ENCODE measurements at places on chromosomes 3 and 15.

- DNase-seq = no peak
Observed at GRCh38 chr3:31533169-31534064, 692 bp downstream of the STT3B start.

DNA sequence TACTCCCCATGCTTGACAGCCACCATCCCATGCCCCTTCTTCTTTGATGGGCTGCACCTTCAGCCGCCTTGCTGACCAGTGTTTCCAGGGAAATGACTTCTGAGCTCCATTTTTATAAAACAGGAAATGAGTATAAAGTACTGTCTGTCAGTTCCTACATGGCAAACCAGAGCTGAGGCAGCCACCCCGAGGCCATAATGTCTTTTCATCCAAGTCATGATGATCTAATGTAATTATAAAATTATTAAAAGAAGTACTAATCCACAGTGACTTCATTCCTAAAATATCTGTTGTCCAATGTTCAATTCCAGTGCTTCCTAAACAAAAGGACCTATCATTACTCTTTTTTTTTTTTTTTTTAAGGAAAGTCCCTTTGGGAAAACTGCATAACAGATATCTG lies 75.2 kb upstream of the HERC1 start:
- no peak for DNase-seq

DNA sequence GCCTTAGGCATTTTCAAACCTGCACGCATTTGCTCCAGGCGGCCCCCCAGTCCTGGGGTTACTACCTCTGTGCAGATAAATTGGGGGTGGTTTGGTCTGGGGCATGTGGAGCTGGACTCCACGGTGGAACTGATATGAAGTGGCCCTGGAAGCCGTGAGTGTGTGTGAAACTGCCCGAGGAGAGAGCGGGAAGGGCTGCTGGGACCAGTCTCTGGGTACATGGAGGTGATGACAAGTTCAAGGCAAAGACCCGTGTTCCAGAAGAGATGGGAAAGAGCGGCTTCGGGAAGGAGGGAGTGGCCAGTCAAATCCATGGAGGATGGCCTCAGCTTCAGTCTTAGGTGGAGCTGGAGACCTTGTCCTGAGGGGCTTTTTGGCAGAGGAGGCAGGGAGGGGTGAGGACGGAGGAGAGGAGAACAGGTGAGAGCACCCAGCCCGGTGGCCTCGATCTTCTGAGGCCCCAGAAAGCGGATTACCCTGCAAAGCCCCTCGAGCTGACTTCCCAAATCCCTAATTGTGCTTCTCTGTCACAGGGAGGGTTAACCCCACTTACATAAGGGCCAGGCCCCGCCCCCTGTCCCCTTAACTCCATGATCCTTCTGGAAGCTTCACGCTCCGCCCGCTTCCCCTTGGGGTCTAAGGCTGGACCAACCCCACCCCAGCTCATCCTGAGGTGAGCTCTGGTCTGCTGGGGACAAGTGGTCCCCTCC lies 1.9 kb upstream of the NR2E3 start:
- no peak for DNase-seq

- DNase-seq = no peak
Observed at GRCh38 chr3:155233213-155233612, 60.3 kb downstream of the STRIT1 start.

GRCh38 chr15:92877416-92877815 lies 22.7 kb upstream of the CHD2 start:
- no peak for DNase-seq

DNA sequence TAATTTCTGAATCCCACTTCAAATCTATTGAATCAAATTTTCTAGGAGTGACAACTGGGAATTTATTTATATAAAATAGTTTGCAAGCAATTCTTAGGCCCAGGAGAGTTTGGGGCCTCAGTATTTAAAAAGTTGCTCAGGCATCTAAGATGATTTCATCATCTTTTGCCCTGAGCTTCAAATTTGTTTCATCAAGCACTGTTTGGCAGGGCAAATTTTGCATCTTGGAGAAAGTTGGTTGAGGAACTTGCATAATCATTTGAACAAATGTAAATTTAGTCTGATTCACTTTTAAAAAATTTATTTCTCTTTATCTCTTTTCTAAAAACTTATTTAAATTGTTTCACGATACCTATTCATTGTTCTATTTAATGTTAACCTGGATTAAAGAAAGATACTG lies 702.8 kb downstream of the SI start:
- DNase-seq = no peak

DNA sequence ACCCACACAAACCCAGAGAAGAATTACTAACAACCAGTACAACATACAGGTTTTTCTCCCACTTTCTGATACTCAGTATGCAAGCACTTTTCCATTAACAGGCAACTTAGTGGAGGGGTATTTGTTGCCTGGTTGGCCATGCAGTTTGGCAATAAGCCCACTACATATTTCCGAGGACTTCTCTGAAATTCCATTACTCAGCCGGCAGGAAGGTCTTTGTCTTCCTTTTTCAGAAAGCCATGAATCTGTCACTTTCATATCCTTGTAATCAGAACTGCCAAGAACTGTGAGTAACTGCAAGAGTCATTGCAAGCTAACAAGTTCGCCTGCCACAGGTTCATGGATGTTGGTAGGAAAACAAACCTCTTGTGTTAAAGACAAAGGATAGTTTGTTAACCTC lies 422.3 kb upstream of the ROBO1 start:
- DNase-seq = no peak

DNA sequence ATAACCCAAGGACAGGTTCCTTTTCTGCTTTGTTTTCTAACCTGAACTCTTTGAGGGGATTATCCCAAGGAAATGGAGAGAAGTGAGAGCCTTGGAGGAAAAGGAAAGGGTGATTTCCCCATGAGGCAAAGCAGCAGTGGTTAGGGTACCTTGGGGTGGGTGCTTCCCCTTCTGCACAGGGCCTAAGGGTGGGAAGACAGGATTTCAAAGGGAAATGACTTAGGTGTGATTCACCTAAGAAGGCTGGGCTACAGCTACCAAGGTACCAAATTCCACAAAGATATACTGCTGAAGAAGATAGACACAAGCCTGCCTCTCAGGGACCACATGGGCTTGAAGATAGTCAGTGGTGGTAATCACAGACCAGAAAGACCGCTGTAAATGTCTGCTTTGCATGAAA lies 325.3 kb upstream of the DPH6 start:
- DNase-seq = no peak

DNA sequence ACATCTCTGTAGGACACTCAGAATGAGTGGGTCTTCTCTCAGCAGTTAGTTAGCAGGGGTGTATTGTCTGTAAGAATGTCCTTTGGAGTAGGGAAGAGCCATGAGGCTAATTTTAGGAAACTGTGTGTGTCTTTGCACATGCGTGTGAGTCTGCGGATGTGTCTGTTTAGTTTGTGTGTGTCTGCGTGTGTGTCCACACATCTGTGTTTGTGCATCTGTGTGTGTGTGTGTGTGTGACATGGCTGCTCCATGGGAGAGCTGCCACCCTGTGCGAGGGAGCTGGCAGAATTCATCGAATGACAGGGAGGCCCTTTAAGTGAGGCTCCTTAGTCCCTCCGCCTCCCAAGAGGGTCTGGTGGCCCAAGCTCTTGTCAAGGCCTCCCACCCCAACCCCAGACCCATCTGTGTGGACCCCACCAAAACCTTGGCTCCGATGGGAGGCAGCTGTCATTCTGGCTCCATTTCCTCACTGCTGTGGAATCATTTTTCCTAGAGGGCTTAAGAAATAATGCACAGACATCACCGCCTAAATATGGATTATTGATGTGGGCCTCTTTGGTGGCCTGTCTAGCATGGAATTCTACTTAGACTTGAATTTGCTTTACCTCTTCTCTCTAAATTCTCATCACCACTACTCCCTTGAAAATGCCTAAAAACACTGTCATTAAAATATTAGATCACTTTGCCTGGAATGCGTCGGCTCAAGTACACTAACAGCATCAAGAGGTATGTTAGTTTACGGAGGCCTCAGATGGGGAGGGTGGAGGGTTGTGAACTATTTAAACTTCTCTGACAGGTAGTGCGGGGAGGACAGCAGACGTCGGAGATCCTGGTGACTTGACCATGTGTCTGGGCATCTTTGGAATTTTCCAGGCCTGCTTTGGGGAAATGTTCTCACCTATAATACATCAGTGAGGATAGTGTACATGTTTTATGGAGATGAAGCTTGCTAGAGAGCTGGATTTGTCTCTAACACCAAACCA lies 9.4 kb downstream of the ESYT3 start:
- no peak for DNase-seq

GRCh38 chr15:97858296-97858695 lies 102.2 kb upstream of the ARRDC4 start:
- DNase-seq = no peak

DNA sequence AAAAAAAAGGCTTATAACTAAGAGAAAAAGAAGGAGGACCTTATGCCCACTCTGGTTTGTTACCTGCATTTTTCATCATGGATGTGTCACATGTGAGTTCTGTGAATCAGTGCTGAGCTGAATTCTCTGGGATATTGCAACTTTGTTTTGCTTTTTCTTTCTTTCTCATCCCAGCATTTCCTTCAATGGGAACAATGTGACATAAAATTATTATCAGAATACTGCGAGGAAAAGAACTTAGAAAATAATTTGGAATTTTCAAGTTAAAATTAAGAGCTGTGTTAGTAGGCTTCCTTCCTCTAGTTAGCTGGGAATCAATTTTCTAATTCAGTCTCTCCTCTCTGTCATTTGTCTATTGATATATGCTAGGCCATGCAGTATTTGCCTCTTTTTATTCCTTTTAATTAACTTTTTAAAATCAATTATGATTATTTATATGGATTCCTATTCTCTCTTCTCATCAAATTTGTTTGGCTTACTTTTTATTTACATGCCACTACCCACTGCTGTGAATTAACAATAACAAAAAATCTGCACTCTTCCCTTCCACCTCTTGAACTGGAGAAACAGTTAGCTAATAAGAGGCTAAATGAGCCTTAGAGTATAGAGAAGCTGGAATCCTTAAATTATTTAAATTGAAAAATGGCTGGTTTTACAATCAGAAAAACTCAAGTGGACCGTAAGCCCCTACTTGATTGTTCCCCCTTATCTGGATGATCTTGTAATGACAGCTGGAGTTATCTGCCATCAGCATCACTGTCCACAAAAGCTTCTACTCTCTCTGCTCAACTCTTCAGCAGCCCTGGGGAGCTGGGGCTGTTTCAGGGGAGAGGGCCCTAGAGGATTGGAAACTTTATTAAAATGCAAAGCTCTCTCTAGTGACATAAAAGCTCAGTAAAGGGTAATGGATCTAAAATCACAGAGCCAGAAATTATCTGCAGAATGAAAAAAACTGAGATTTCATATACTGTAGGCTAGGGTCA lies 95.3 kb upstream of the SOX2 start:
- DNase-seq = no peak

DNA sequence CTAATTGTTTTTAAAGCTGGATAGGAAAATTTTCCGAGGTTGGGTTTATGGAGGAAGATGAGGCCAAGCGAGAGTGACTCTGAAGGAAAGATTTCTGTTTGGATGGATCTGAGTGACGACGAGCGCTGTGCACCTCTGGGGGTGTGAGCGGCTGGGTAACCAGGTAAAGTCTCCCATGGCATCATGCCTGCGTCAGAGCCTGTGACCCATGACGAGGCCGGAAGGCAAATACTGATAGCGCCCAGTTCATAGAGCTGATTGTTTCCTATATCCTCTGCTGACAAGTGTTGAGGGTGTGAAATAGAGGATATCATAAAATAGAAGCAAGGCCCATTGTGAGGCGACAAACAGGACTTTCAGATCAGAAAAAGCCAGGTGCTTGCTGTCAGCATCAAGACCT lies 33.7 kb upstream of the MAGEF1 start:
- no peak for DNase-seq

DNA sequence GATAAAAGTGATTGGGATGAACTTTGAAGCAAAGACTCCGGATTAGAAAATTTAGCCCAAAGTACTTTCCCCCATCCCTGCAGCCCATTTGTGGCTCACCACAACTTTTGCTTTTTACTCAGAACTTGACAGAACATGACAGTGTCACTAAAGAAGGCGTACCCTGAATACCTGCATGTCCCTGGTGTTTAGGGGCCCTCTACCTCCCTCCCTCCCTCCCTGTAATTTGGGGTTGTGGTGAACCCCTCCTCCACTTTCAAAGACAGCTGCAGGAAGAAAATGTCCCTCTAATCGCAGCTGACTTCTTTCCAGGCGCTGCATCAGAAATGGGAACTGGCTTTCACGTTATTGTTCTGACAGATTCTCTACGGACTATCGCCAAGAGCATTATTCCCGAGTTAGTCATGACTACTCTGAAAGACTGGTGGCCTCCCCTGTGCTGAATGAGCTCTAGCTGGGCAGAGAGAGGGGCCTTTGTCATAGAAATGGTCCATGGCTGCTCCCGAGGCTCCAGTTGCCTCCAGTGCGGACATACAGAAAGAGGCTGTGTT lies 93.2 kb upstream of the ARHGEF3 start:
- DNase-seq = no peak

- DNase-seq = no peak
Observed at GRCh38 chr3:191499307-191500080, 38.5 kb downstream of the PYDC2 start.

DNA sequence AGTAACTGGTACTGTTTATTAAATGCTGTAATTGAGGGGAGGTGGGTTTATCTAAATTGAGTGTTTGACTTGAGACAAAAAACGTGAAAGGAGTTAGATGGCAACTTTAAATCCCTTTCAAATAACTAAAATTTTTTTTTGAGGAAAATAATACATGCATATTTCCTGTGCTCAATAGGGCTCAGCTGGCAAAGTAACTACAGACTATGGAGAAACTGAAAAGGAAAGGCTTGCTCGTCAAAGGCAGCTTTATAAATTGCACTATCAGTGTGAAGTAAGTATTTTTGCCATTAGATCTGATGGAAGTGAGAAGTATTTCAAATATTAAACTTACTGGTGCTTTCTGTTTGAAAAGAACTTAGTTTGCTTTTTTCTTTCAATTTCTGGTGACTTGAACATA lies 72.2 kb downstream of the DZIP3 start:
- no peak for DNase-seq

DNA sequence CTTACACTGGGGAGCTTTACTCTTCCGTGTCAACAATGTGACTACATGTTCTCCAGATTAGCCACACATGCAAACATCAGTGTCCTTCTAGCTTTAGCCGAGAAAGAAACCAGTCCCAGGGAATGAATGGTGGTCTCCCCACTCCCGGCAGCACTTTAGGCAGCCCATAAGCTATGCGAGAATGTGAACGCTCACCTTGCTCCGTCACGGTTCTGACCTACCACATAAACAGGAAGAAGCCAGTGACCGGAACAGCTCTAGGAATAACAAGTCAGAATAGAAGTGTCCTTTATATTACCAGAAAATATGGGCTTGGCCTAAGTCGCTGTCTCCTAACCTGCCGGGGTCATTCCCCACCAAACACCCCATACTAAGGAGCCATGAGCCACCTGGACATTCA lies 98.0 kb upstream of the ABHD17C start:
- DNase-seq = no peak

GRCh38 chr15:66841953-66842681 lies 140.1 kb downstream of the SMAD6 start:
- no peak for DNase-seq

DNA sequence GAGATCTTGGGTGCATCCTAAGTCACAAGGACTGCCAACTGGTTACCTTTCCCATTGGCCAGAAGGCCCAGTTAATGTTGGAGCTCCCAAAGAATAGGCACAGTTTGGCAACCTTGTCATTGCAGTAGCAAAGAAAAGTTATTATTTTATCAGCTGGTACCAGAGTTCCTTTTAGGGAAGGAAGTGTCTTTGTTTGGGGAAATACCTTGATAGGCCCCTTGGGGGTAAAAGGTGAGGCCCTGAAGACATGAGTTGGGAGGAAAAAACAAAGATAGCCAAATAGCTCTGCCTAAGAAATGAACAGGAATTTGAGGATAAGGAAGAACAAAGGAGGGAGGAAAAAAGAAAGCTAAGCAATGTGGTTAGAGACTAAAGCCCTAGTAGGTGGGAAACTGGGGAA lies 85.8 kb downstream of the ANP32A start:
- no peak for DNase-seq
